Panc1 (cell line): ENCODE measurements at places on chromosomes 2 and 18.
A peak's percentile ranks its signal among the peaks of the same experiment; 100 is the strongest.

GRCh38 chr2:197348721-197349360 lies 38.3 kb upstream of the ANKRD44 start:
- no peak for DNase-seq

DNA sequence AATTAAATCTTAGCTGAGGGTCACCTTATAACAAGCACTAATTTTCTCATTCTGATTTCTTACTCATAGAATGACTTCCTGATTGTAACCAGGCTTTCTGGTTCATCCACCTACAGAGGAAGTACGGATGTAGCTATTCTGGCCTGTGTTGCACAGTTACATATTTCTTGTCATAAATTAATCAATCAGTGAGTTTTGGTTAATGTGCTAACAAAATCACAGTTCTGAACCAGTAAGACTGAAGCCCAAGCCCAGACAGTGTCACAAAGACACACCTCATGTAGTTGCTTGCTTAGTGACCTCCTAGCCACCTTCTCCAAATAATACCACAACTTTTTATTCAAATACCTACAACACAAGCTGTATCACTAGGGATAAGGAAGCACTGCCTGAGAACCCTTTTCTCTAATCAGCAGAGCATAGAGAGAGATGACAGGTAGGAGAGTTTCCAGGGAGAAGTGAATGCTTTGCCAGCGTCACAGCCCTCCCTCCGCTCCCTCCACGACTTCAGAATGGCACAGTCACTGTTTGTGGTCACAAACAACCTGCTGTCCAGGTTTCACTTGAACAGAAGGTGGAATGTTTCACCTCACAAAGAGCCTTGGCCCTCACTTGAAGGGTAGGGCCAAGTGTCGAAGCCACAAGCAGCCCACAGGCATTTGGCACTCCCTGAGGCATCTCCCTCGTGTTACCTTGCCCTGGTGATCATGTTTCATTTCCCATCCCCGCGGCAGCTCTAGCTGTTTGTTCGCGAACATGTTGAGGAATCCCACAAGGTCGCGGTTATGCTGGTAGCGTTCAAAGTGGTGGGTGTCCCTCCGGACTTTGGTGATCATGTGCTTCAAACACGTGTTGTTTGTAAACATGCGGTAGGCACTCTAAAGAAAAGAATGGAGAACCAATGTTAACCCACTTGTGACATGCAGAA lies 120.8 kb upstream of the STK17B start:
- DNase-seq: no peak

DNA sequence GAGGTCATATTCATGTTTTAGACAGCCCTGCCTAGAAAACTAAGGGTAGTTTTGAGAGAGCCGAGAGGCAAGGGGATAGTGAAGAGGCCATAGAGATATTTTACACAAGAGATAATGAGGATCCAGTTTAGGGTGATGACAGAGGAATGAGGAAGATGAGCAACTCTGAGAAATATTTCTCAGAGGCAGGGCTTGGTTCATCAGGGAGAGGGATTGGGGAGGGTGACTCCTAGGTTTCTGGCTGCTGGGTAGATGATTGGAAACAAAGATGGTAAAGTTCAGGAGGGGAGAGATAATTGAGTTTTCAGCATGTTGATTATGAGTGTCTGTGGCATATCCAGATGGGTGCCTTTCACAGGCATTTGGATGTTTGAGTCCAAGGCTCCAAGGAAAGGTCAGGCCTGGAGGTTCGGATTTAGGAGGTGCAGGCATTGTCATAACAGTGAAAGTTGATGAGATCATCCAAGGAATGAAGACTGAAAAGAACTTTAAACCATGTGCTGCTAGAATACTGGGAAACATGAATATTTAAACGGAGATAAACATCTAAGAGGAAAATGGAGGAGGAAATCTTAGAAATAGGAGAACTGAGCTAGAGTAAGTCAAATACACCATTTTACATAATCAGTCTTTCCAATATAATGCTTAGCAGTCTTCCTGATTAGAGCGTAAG lies 7.4 kb downstream of the MYL12B start:
- DNase-seq: no peak

GRCh38 chr2:118177318-118177717 lies 89.0 kb downstream of the INSIG2 start:
- no peak for DNase-seq

GRCh38 chr2:236964291-236964690 lies 121.4 kb upstream of the COPS8 start:
- DNase-seq: no peak

GRCh38 chr2:205869439-205869838 lies 187.1 kb downstream of the NRP2 start:
- no peak for DNase-seq

DNA sequence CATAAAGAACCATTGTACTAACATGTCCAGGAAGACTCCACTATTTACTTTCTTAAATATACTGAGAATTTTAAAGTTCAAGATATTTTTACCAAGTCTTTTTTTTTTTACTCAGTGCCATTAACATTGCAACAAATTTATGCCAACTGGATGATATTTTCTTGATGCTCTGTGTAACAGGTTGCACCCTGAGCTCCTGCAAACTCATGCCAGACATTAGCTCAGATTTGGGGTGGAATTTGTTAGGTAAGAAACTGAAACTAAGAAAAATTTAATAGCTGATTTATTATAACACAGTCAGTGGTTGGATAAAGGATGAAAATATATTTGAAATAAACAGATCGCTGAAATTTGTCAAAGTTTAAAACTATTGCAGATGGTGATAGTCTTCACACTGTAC lies 228.6 kb upstream of the SPHKAP start:
- no peak for DNase-seq

DNA sequence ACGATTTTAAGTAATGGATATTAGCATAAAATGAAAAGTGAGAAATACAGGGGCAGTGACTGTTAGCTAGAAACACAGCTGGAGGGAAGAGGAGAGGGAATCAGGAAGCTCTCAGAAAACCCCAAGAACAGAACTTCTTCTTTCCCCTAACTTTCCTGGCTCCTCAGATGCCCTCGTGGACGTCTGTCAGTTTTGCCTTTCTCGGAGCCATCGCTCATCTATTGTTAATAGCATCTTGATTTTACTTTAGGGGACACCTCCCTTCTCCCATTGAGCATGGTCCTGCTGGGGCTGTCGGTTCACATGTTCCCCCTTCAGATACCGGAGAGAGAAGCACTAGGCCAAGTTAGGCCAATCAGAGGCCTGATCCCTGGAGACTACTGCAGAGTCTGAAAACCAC lies 2.3 kb upstream of the PLEK start:
- DNase-seq: no peak

GRCh38 chr2:54903736-54904554 lies 146.3 kb downstream of the RTN4 start:
- DNase-seq: peak; percentile 95

GRCh38 chr2:70300771-70301343 lies 1.0 kb downstream of the FAM136A start:
- DNase-seq: no peak

DNA sequence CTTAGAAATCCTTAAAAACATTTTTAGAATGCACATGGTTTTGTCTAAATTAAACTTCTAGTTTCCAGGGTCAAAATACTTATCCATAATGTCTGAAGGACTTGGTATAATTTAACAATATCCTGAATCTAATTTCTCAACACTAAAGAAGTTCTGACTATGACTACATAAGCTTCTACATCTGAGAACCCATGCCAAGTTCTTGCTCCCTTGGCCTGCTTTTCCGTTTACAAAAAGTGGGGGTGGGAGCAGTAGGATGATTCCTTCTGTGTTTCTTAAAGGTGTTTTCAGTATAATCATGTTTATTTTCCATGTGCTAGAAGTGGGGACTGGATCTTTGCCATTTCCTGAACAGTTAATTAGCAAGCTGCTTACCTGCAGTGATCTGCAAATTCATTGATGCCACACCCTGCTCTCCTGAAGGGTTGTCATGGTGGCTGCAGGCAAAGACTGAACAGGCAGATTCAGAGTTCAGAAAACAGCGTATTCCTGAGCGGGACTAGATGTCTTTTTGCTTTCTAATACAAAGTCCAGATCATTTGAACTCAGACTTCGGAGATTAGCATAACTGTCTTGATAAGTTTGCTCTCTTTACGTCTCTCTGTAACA lies 36.2 kb downstream of the ADNP2 start:
- no peak for DNase-seq

- no peak for DNase-seq
Observed at GRCh38 chr2:172311921-172312345, 115.5 kb upstream of the ITGA6 start.

DNA sequence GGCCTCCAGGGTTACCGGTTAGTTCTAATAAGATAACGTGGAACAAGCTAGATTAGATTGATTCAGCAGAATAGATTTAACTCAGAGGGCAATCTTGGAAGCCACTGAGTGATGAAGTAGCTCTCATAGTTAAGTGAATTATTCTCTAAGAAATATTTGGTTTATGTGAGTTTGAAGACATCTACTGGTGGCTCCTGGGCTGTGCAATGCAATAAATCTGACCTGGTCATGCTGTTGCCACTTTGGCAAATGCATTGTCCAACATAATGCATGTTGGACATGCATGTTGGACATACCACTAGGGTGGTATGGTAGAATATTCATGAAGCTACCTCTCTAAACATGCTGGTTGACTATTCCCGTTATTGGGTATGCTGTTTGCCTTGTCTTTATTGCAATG lies 493.7 kb upstream of the VRK2 start:
- DNase-seq: no peak

DNA sequence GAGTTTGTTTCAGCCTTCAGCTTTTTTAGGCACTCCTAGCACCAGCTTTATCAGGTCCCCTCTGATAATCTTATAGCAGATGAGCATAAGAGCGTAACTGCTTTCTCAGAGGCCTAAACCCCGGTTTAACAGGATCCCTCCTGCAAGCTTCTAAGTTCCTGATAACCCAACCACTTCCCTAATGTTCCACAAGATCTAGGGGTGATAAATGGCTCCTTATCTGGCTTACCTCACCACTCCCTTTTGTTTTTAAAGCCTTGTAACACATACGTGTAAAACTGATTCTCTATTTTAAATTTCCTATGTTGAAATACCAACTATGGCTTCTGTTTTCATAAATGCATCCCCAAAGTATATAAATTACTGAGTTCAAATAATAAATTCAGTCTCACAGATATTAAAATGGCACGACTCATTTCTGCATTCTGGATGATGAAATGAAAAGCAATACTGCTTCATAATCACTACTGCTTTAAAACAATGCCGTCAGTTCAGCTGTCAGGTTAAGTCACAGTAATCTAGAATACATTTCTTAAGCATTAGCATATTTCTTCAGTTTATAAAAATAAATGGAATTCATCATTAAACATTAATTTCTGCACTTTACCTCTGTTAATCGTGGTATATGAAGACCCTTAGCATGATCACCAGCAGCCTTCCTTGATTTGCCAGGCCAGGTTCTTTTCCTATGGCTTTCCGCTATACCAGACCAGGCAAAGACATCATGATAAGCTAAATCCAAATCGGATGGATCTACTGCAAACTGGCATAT lies 126.3 kb downstream of the C2orf74 start:
- no peak for DNase-seq

GRCh38 chr2:100799686-100800085 lies 20.3 kb upstream of the NPAS2 start:
- DNase-seq: no peak

DNA sequence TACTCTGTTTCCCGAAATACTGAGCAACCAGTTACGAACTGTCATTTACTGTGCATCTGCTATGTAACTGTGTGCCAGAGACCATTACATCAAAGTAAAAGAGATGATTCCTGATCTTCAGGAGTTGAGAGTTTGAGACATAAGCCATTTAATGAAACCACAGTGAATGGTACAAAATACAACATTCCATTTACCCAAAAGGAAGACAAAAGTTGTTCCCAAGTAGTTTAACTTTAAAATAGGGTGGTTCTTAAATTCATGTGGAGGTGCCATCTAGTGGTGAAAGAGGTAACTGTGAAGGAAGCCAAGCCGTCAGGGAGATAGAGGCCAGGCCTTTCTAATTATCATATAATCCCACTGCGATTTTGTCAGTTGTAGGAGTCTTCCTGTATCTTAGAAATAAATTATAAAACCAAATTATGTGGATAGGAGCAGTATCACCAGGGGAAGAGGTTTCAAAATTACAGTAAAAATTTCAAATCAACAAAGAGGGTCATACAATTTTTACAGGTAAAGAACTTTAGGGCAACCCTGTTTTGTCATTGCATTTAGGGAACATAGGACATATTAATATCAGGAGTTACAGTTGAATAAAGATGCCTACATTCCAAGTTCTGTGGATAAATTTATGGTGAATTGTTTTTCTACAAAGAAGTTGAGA lies 67.7 kb downstream of the EPAS1 start:
- peak; percentile 42 for DNase-seq

DNA sequence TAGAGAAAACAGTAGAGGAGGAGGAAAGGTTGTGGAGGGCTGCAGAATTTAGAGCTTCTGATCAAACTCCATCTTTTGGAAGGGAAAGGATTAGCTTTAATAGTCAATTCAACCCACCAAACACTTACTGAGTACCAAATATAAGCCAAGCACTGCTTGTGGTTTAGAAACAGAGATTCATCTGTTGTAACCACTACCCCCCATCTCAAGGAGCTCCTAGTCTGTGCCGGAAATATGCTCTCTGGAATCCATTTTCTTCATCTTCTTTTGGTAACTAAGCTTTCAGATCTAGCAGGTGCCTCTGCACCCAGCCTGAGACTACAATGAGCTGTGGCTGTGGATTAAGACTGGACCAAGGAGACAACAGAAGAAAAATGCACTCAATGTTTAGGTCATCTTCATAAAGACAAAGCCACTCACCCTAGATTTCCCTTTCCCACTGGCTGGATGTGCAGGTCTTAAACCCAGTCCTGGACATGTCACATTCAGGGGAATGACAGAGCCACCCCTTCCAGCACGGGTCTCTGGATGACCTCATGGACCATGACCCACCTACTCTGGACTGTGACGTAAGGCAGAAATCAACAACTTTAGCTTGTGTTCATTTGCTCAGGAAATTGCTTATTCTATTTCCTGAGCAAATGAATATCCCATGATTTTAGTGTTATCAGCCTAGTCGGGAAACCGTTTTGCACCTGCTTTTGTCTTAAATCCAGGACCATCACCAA lies 52.9 kb downstream of the EPB41L3 start:
- DNase-seq: no peak

DNA sequence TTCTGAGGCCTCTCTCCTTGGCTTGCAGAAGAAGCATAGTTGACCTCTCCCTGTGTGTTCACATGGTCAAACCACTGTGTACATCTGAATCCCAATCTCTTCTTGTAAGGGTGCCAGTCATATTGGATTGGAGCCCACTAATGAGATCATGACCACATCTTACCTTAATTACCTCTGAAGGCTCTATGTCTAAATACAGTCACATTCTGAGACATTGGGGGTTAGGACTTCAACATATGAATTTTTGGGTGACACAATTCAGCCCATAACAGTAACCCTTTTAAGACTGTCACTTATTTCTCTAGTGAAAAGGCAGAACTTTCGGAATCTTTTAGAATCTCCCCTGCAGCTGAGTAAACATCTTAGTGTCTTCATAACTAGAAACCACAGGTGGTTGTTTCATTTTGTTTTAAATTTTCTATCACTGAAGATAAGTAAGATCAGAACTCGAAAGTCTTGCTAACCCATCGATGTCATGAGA lies 33.3 kb downstream of the BMP10 start:
- no peak for DNase-seq

GRCh38 chr2:31221544-31221943 lies 4.2 kb upstream of the CAPN14 start:
- DNase-seq: no peak
